Activated CD4-positive, alpha-beta T cell treated with anti-CD3 and anti-CD28 coated beads for 4 hours (primary cell): ENCODE measurements at places on chromosomes 6 and 20.
A peak's percentile ranks its signal among the peaks of the same experiment; 100 is the strongest.

- DNase-seq: no peak
These were observed 15.9 kb downstream of the OSBPL2 start for GRCh38 chr20:62254021-62254724.

DNA sequence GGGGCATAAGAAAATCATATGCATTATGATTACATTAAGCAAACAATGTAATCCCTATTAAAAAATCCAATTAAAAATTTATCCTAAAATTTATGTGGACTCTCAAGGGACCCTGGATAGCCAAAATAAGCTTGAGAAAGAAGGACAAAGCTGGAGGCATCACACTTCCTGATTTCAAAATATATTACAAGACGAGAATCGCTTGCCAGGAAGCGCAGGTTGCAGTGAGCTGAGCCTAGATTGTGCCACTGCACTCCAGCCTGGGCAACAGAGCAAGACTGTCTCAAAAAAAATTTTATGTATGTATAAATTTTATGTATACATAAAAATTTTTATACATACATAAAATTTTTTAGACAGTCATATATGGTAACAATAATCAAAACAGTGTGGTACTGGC lies 48.5 kb upstream of the GCNT2 start:
- no peak for DNase-seq

GRCh38 chr20:16777126-16777525 lies 29.0 kb downstream of the OTOR start:
- no peak for DNase-seq

DNA sequence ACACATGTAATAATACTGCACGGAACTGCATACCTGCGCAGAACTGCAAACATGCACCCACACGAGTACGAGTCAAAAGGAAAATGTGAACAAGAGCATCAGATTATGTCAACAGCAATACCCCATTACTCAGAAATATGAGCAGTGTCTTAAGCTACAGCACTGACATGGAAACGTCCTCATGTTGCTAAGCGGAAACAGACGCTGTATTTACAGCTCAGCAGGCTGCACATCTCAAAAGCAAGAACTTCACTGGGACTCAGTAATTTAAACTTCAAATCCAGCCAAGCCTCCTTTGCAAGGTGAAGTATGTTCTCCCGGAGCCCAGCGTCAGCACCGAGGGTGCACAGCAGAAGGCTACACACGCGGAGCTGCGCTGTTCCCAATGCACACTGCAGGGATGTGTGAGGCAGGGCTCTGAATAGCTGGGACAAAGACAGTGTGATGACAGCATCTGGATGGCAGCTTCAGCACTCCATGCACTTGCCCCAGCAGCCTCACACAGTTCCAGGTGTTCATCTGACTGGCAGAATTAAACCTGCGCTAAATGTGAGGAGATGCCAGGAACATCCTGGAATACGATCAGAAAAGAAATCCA lies 202.8 kb downstream of the WDR27 start:
- no peak for DNase-seq

DNA sequence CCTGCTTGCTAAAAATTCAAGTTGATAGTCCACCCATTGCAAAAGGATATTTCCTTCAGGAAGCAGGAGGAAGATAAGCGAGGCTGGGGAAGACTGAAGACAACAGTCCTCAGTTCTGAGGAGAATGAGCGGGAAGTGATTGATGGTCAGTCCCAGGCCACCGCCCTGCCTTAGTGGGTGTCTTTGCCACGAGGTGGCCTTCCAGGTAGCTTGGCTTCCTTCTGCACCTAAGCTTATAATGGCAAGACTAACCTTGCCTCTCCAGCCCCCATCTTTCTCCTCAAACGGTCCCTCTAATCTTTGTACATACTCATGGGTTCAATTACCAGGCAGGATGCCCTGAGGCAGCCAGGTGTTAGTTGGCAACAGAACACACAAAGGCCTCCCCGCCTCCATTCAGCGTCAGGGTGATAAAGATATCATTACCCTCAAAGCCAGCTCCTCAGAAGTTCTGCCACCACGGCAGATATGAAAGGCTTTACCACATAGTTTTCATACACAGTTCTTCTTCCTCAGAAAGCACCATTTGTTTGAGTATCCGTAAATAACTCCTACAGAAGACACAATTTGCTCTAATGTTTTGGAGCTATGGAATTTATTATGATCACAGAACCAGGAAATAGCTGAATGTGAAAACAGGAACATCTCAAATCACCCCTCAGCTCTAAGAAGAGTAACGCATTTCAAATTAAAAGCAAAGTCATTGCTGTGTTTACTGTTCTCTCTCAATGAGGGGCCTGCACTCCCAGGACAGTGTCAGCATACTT lies 249.4 kb downstream of the ATXN1 start:
- peak; percentile 28 for DNase-seq

DNA sequence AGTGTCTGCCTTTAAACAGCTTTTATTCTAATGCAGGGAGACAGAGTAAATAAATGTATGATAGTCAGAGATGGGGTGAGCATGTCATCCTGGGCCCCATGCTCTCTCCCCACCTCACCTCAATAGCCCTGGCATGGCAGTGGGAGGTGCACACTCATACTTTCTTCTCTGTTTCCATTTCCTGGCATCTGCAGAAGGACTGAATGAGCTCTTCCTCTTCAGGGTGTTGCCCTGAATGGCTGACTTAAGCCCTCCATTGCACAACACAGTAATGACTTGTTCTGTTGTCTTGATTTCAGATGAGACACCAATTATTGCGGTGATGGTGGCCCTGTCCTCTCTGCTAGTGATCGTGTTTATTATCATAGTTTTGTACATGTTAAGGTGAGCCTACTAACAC lies 57.0 kb upstream of the GNRH2 start:
- DNase-seq: no peak

GRCh38 chr6:163717106-163717764 lies 302.7 kb downstream of the QKI start:
- DNase-seq: no peak

GRCh38 chr20:60056407-60057122 lies 98.3 kb downstream of the CDH26 start:
- no peak for DNase-seq

GRCh38 chr6:161369339-161369738 lies 95.5 kb upstream of the AGPAT4 start:
- no peak for DNase-seq

DNA sequence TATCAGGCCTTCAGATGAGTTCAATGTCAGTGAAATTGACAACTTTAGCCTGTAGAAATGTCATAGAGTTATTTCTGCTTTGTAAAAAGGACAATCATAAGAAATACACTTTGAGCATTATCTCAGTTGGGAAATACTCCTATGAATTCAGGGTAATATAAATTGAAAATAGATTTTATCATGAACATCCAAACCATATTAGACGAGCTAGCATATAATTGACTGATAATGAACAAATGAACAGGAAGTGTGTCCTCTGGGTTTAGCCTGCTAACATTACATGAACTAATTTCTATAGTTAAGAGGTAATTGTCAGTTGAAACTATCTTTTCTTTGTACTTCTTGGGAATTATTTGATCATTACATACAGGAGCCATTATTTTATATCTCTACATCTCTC lies 469.0 kb upstream of the RNF217 start:
- no peak for DNase-seq
